Stimulated activated CD4-positive, alpha-beta T cell treated with anti-CD3 and anti-CD28 coated beads, Interleukin-15, amount 100 ng/mL, for 1 hour (primary cell): ENCODE measurements at places on chromosomes 7 and 10.

GRCh38 chr7:12596225-12596790 lies 25.8 kb downstream of the SCIN start:
- DNase-seq: no peak

DNA sequence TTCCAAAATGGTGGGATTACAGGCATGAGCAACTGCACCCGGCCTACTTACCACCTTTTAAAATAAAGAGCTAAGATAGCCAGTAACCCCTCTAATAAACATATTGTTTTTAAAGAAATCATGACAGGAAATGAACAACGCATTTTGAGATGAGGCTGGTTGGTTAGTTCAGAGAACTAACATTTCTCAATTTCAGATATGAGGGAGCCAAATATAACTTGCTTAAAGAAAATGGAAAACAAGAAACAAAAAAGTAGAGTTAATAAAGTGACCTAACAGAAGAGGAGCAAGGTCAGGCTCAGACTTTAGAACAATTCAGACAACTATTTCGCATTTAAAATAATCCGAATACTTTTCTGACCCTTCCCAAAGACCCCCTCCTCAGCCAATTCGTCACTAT lies 254.9 kb upstream of the PHF14 start:
- no peak for DNase-seq

DNA sequence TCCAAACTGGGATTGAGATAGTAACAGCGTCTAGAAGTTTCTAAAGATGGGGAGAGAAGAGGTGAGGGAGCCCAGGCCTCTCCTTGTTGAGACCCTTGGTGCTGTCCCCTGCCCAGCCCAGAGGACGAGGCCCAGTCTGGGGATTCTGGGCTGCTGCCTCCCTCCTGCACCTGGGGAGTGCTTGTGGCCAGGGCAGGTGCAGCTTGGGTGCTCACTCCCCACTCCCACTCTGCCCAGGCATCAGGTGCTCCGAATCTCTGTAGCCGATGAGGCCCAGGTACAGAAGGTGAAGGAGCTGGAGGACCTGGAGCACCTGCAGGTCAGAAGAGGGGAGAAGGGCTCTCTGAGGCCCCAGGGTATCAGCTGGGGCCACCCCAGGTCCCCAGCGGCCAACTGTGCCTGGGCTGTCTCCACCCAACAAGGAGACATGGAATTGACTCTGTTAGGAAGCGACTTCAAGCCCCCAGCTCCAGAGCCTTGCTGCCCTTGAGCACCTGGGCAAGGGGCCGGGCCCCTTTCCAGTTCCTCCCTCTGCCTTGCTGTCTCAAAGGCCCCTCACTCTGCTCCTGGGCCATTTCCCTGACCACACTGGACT lies 664 bp downstream of the CPA1 start:
- no peak for DNase-seq

- no peak for DNase-seq
Measured at GRCh38 chr10:1824928-1825327, 87.6 kb upstream of the ADARB2 start.

DNA sequence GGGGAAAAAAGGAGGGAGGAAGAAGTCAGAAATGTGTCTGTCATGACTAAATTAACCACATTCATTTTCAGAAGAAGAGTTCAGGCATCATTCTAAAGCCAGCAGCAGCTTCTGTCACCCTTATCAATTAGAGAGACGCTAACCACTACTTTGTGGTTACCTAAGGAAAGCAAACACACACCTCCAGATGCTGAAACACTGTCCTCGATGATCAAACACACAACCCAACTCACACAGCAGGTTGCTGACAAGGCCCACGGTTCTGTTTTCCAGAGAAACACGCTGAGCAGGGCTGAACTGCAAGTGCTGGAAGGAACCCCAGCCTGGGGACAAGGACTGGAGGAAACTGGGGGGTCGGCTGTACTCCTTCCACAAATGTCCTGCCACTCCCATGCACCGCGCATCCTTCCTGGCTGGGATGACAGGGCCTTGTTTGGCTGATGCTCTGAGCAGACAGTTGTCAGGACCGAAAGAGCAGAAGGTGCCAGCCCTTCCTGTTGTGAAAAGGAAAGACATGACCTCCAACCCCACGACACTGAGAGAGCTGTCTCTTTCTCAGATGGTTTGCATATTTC lies 36.6 kb downstream of the PRKCQ start:
- DNase-seq: peak; percentile 11

DNA sequence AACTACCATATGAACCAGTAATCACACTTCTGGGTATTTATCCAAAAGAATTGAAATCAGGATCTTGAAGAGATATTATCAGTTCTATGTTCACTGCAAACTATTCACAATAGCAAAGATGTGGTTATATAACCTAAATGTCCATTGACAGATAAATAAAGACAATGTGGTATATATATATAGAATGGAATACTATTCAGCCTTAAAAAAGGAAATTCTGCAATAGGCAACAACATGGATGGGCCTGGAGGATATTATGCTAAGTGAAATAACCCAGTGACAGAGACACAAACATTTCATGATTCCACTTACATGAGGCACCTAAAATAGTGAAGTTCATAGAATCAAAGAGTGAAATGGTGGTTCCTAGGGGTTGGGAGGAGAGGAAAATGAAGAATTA lies 90.6 kb upstream of the CDK1 start:
- DNase-seq: no peak

- no peak for DNase-seq
Measured at GRCh38 chr7:128879461-128879938, 16.8 kb downstream of the ATP6V1F start.

GRCh38 chr7:142375710-142376313 lies 118.0 kb upstream of the PRSS58 start:
- no peak for DNase-seq

DNA sequence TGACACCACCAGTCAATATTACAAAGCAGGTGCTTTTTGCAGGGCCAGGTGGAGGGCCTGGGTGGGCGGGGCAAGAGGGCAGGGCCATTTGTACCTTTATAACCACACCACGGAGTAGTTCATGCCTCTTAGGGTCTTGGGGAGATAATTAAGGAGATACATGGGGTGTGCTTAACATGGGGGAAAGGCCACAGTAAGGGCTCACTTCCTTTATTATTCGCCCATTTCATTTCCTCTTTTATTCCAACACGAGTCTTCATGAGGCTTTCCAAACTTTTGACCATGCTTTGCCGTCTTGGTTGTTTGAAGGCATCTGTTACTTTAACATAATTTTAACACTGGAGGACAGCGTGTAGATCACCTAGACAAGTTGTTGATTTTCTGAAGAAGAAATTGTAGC lies 33.3 kb upstream of the LYZL2 start:
- DNase-seq: no peak

GRCh38 chr7:47535035-47535703 lies 46.7 kb downstream of the TNS3 start:
- DNase-seq: no peak

- no peak for DNase-seq
Measured at GRCh38 chr10:88086187-88086960, 222.9 kb downstream of the PTEN start.

- DNase-seq: no peak
Measured at GRCh38 chr10:5526691-5527331, 2.0 kb downstream of the CALML3 start.

DNA sequence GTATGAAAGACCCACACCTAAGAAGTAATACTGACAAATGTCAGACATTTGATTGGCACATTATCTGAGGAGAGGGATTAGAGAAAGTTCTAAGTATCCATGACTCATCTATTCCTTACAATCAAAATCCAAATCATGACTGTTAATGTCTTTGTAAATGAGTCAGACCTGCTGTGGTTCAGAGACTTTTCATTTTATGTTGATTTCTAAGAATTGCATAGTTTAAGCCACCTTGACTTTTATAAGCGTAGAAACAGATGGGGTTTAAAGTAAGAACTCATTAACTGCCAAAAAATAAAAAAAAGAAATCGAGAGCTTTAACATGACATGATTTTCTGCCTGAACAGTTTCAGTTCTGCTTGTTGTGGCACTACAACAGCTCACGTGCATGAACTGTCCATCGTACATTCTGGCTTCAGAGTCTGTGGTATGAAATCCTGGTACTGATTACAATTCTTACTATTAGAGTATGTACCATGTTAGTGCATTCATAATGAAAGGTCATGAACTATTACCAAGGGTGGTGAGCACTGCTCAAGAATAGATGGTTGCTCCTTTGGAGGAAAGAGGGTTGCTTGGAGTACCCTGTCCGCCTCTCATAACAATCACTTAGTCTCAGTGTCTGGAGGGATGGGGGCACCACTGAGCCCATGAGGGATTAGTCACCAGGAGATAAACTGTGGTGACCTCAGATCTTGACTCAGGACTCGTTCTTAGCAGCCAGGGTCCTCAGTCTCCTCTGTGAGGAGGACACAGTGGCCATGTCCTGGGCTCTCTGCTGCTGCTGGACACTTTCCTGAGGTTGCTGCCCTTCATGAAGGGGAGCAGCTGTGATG lies 42.2 kb downstream of the ACSM6 start:
- DNase-seq: no peak

- no peak for DNase-seq
Measured at GRCh38 chr10:114401195-114401791, 3.0 kb downstream of the AFAP1L2 start.

DNA sequence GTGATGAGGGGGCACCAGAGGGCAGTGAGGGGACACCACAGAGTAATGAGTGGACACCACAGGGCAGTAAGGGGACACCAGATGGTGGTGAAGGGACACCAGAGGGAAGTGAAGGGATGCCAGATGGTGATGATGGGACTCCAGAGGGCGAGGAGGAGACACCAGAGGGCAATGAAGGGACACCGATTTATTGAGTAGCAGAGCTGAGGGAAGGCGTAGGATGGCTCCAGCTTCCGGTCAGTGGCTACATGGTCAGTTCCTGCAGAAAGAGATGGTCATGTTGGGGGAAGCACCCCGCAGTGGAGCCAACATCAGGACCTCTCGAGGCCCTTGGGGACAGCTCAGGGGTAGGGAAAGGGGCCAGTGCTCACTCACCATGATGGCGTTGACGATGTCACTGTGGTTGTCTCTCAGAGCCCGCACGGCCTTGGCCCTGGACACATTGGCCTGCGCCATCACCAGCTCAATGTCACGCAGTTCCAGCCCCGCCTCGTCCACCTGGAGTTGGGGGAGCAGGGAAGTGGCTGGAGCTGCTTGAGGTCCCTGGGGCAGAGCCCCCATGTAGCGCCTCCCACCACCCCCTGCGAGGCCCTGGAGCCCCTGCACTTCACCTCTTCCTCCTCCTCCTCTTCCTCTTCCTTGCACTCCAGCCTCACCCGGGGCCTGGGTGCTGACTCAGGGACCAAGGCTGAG lies 8.4 kb downstream of the NACAD start:
- no peak for DNase-seq

GRCh38 chr10:4763960-4764428 lies 62.0 kb upstream of the AKR1E2 start:
- DNase-seq: no peak

- DNase-seq: no peak
Measured at GRCh38 chr7:75965617-75966016, 28.8 kb downstream of the TMEM120A start.

DNA sequence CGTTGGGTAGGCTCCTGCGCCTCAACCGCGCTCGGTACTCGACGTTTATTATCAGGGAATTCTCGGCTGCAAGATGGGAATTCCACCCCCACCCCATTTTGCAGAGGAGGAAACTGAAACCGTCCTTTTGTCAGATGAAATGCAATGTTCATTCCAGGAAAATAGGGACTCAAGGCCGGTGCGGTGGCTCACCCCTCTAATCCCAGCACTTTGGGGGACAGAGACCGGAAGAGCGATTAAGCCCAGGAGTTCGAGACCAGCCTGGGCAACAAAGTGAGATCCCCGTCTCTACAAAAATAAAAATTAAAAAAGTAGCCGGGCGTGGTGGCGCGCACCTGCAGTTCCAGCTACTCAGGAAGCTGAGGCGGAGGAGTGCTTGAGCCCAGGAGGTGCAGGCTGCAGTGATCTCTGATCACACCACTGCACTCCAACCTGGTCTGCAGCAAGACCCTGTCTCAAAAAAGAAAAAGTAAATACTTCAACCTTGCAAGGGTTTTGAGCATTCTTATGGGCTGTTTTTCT lies 720 bp upstream of the RFC2 start:
- no peak for DNase-seq

DNA sequence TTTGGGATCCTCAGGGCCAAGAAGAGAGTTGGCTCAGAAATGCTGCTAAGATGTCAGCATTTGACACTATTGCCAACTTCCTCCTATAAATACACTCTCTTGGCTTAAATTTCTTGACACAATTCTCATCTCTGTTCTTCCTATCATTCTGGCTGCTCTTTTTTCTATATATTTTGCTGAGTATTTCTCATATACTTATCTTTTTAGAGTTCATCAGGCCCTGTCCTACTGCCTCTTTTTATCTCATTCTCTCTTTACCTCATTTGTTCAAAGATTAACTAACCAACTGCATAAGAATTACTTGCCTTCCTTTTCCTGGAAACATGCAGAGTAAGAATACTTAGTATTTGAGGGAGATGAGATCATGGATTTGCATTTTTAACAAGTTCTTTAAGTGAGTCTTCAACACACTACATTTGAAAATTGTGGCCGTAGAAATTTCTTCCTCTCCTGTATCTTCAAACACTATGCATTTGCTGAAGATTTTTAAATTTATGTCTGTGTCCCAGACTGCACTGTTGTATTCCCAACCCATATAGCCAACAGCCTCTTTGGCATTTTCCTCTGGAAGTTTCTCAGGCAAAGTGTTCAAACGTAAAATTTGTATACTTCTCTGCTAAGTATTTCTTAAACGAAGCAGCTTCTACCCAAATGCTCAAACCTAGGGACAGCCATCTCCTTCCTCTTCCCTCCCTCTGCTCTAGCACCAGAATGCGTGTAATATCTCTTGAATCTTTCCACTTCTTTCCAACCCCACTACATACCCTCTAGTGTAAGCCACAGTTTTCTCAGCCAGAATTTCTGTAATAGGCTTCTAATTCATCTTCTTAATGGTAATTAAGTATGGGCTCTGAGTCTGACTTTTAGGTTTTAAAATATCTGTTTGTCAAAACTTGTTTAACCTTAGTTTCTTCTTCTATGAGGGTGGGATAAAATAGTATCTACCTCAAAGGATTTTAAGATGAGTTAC lies 35.5 kb downstream of the ARL4A start:
- DNase-seq: no peak

GRCh38 chr10:72889391-72889831 lies 4.1 kb upstream of the OIT3 start:
- no peak for DNase-seq

DNA sequence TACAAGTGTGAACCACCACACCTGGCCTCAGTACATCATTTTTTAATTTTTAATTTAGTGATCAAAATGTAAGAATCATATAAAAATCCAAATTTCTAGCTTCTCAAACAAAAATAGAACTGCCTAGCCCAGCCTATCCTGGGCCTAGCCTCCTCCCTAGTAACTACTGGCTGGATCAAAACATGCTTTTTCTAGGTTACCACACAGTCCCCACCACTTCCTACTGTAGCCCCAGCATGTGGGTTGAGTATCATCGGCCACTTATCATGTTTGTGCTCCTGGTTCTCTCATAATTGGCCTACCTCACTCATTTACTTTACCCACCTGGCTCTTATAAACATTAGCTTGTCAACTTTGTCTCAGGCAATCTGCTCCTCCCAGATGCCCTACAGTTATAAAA lies 52.9 kb downstream of the DNAJC12 start:
- no peak for DNase-seq

GRCh38 chr10:86979977-86980448 lies 11.7 kb downstream of the ADIRF start:
- DNase-seq: no peak
